NCI-H2081 (cell line): ENCODE measurements at places on chromosomes 7 and 10.

DNA sequence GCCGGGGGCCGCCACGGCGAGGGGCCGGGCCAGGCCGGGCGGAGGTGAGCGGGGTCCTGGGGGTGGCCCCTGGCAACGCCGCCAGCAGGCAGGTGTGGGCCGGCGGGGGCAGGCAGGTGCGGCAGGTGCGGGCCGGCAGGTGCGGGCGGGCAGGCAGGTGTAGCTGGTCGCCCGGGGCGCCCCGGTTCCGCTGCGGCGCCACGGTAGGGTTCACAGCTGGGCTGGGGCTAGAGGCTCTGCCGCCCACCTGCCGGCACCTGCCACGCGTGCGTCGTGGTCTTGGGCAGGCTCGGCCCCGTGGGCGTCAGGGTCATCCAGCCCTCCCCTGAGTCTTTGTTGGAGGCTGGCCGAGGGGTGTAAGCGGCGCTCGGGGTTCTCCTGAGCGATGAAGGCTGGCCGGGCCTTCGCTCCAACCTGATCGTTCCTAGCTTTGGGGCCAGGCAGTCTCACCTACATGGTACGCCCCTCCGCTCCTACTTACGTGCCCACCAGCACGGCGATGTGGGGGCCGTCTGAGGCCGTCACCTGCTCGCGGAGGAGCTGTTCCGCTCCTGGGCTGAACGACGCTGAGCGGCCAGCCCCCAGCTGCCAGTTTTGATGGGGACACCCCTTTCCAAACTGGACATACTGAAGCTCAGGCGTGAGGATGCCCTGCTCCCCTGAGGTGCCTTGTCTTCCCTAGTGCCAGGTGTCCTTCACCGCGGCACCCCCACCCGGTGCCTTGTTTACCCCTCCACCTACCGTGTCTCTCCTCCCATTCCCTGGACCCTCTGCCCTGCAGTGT, 493 bp downstream of the ZMIZ2 start:
- DNase-seq: peak; percentile 87

- DNase-seq: no peak
Observed at GRCh38 chr7:21718391-21718790, 175.6 kb downstream of the DNAH11 start.

GRCh38 chr10:77138541-77138940, 499.1 kb downstream of the KCNMA1 start:
- DNase-seq: no peak

DNA sequence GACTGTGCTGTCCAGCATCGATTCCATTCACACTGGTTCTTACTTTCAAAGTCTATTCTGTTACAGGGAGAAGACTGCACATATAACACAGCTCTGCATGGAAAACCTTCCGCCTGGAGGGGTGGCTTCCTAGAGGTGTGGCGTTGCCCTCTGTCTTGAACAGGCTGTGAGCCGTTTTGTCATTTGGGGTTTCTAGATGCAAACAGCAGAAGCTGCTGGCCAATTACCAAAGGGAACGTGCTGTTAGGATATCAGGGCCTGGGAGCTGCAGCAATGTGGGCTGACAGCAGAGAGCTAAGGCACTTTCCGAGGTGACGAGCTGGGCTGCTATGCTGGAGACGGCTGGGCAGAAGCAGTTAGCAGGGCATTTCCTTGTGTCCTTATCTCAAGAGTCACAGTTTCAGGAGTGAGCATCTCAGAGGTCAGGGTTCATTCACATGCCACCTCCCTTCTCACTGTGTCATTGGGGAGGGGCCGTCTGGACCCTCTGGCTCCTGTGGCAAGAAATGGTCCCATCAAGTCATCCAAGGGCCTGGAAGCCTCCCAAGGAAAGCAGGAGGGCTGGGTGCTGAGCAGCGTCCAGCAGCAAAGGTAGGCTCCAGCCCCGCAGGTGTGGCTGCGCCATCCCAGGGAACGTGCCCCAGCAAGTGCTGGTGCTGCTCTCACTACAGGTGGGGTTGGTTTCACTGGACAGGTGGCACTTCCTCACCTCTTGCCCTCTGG, 106.5 kb downstream of the WDR37 start:
- DNase-seq: no peak

GRCh38 chr10:74377476-74377875, 226.5 kb downstream of the ADK start:
- DNase-seq: no peak

GRCh38 chr10:102856758-102857424, 2.8 kb downstream of the BORCS7 start:
- no peak for DNase-seq

DNA sequence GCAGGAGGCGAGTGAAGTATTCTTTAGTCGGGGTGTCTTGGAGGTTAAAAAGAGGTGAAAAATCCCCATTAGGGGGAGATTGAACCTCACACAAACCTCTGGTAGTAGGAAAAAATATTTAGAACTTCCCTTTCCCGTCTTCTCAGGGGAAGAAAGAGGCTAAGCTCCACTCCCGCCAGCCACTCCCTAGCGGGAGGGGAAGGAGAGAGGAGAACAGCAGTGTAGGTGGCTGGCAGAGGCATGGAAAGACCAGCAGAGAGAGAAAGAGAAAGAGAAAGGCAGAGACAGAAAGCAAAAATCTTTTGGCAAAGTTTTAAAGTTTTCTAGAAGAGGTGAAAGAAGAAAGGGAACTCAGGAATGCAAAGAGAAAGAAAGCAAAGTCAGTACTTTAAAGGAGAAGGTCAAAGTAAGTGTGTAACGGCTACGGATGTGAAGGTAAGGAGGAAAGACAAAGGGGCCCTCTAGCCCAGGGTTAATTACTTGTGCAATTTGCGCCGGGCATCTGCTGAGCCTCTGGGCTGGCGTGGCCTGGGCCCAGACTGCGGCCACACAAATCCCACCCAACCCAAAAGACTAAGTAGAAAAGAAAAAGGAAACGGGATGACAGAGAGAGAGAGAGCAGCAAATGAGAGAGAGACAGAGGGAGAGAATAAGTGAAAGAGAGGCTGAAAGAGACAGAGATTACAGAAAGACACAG, 72.3 kb upstream of the ZNF746 start:
- no peak for DNase-seq

GRCh38 chr10:131811630-131812403, 89.0 kb upstream of the PPP2R2D start:
- DNase-seq: no peak

- DNase-seq: no peak
Observed at GRCh38 chr7:28168393-28169158, 12.0 kb downstream of the JAZF1 start.

- peak; percentile 71 for DNase-seq
Observed at GRCh38 chr7:143487566-143487965, 9.9 kb downstream of the TAS2R41 start.

GRCh38 chr10:21399392-21400035, 126.0 kb downstream of the SKIDA1 start:
- peak; percentile 55 for DNase-seq

DNA sequence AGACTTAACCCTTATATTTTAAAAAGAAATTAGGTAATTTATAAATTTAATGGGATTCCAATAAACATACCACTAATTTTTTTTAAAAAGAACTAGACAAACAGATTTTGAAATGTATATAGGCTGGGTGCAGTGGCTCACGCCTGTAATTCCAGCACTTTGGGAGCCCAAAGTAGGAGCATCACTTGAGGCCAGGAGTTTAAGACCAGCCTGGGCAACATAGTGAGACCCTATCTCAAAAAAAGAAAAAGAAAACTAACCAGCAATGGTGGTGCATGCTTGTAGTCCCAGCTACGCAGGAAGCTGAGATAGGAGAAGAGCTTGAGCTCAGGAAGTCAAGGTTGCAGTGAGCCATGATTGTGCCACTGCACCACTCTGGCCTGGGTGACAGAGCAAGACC, 62.7 kb downstream of the EZH2 start:
- DNase-seq: no peak

DNA sequence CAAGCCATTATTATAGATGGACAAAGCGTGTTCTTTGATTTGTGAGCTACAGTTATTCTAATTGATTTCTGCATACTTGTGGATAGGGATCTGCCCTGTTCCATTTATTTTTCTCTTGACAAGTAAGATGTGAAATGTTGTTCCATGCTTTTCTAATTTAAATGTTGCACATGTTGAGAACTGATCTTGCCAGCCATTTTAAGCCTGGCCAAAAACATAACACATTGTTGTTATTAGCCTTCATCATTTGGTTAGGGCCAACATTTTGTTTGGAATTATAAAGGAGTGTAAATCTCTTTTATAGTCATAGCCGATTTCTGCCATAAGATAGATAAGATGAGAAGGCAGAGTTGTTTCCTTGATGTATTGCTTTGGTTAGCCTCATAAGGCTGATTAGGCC, 117.0 kb downstream of the WNT2 start:
- DNase-seq: no peak

GRCh38 chr7:142352543-142352942, 94.7 kb upstream of the PRSS58 start:
- DNase-seq: no peak

DNA sequence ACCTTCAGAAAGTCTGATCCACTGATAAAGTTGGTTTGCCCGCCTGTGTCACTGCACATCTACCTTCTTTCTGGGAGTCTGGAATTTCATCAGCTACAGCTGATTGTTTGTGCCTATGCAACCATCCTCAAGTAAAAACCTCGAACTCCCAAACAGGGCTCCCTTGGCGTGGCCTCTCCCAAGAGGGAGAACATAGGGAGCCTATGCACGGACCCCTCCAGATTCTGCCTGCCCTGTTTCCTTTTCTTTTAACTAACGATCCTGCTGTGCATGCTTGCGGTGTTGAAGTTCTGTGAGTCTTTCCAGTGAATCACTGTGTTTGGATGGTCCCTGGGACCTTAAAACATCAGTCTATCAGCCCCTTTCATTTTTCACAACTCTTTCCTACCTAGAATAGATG, 226.9 kb upstream of the SEMA3D start:
- no peak for DNase-seq

GRCh38 chr10:23095966-23096801, 805 bp downstream of the MSRB2 start:
- no peak for DNase-seq

DNA sequence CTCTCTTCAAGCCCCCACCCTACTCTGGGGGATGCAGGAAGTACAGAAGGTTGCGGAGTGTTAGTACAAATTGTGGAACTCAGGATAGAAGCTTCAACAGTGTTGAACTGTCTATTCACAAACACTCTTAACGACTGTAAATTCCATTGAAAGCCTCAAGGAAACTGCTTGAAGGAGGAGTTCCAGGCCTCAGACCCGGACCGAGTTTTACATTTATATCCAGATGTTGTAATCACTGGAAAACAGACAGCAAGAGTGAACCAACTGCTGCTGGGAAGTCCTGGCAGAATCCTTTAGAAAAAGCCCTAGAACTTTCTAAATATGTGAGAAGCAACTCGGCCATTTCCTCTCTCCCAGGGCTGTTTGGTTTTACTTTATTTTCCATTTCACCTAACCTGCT, 84.1 kb upstream of the LRRC18 start:
- DNase-seq: no peak

GRCh38 chr7:121355574-121355973, 26.8 kb downstream of the WNT16 start:
- DNase-seq: no peak

- no peak for DNase-seq
Observed at GRCh38 chr7:24368161-24368560, 84.2 kb downstream of the NPY start.

DNA sequence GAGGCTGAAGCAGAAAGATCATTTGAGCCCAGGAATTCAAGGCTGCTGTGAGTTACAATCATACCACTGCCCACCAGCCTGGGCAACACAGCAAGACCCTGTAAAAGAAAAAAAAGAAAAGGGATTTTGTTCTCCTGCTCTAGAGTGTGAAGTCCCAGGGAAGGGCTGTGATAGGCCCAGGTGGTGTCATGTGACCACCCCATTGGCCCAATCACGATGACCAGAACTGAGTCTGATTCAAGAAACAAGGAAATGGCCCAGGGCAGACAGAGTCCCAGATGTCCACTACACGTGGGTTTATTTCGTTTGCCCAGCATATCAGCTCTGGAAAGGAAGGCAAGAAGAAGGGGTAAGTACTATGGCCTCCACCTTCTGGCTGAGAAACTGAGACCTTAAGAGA, 81.3 kb upstream of the CUX1 start:
- no peak for DNase-seq

DNA sequence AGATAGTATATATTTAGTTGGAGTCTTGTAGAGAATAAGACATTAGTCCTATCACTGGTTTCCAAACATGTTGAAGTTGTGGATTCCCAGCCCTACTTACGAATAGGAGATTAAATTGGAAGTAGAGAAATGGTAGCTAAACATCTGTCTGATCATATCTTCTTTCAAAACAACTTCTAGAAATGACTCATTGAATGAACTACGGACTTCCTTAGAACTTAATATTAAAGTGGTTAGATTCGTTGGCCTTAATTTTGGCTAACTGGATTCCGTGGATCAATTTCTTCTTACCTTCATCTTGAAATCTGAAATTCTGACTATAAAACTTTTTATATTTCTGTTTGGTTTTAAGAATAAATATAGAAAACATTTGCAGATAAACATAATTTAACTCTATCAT, 3.4 kb downstream of the PHF14 start:
- no peak for DNase-seq

DNA sequence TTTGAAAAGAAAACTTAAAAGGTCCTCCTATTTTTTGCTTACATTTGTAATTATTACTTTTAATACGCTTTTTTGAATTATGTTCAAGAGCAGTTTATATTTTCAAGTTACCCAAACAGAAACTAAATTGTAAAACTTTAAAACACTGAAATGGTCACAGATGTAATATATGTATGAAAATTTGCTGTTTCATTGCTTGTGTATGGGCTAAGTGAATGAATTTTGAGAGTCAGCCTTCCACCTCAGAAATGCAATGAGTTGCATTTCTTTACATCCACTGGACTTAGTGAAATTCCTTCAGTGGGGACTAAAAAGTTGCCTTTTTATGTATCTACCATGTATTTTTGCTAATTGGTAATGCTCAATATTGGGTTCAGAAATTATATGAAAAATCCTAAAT, 1.6 kb downstream of the VPS26A start:
- DNase-seq: no peak

DNA sequence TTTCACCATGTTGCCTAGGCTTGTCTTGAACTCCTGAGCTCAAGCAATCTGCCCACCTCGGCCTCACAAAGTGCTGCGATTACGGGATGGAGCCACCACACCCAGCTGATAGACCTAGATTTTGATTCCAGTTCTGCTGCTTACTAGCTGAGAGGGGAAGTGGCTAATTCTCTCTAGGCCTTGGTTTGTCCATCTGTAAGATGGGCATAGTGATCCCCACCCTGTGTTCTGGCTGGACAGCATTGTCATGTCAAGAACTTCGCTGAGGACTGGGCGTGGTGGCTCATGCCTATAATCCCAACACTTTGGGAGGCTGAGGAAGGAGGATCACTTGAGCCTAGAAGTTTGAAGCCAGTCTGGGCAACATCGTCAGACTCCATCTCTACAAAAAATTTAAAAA, 17.4 kb upstream of the CCL24 start:
- DNase-seq: no peak

DNA sequence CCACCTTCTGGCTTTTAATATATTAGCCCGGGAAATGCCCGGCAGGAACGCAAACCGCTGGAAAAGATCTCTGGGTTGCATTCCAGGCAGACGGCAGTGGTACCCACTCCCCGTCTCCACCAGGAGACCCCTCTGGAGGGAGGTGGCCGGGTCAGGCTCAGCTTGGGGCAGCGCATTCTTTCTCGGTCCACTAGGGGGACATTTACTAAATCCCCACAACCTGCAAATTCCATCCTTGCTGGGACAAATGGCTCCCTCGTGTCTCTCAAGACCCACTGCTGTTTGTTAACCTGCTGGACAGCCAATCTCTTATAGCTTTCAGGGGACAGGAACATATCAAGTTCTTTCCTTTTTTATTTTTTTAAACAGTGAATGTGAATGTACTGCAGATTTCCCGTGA, 45.8 kb upstream of the CARD11 start:
- DNase-seq: no peak

- DNase-seq: no peak
Observed at GRCh38 chr10:103353281-103353680, 2.3 kb upstream of the PCGF6 start.
